ENCODE measurements at places on chromosomes 1 and 21.

GRCh38 chr1:158103861-158104522 lies 76.7 kb upstream of the CD1D start:
- no peak for DNase-seq

GRCh38 chr1:81174811-81175476 lies 625.8 kb upstream of the ADGRL2 start:
- no peak for DNase-seq

GRCh38 chr1:19014765-19015164 lies 58.3 kb upstream of the IFFO2 start:
- DNase-seq: no peak

DNA sequence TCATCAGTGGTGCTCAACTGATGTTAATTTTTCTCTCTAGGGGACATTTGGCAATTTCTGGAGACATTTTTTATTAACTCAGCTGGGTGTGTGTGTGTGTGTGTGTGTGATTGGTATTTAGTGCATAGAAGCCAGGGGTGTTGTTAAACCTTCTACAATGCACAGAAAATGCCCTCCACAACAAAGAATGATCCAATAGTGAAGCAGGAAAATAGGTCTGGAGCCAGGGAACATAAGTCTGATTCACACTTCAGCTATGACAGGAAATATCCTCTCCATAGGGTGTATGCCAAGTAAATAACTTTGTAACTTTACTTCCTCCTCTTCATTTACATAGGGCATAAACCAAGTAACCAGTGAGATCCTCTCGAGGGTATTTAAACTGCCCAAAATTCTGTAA lies 25.1 kb upstream of the TMEM61 start:
- no peak for DNase-seq

DNA sequence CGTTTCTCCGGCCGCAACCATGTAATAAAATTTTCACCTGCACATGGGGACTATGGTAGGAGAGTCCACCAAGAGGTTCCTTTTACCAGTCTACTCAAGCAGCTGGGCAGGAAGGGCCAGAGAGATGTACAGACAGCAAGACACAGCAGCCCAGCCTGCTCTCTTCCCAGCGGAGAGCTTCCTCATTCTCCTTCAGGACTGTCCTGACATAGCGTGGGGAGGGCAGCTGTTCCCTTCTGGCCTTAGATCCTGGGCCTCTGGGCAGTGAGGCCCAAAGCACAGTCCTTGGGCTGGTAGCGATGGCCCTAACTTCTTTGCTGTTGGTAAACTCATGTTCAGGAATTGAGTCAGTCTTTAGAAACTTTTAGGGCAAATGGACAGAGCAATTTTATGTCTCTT lies 89.1 kb downstream of the BCAR3 start:
- no peak for DNase-seq

GRCh38 chr1:248046536-248046935 lies at the start of gene OR2L3:
Gene OR2L3, plus strand, starts transcription at chr1:248046836. Its CDS starts 13,846 bp downstream, at chr1:248060682.
- DNase-seq: no peak

DNA sequence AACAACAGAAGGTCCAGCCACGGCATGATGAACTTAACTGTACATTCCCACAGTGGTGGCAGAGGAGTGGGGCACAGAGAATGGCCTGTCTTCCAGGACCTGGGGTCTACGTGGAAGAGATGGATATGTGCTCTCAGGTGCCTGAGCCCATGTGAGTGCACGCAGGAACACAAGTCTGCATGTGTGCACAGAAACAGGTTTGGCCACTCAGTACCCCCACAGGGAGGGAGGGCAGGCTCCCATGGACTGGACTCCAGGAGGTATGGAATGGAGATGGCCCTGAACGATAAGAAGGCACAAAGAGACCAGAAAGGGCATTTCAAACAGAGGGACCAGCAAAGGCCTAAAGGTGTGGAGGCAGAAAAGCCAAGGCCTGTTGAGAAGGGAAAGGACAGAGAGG lies 10.8 kb downstream of the COL9A2 start:
- DNase-seq: no peak

DNA sequence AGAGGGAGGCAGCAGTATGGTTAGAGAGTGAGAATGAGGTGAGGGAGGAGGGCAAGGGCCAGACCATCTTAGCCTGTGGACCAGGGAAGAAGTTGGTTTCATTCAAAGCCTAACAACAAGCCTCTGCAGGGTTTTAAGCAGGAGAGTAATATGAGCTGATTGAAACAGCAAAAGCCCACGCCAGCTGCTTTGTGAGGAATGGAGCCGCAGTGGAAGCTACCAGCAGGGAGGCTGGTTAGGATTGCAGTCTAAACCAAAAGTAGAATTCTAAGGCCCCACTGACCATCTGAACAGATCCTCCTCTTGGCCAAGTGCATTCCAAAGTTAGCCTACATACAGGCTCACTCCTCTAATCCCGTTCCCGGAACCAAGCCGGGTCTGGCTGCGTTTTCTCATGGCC lies 44.8 kb downstream of the OLFML3 start:
- DNase-seq: no peak

DNA sequence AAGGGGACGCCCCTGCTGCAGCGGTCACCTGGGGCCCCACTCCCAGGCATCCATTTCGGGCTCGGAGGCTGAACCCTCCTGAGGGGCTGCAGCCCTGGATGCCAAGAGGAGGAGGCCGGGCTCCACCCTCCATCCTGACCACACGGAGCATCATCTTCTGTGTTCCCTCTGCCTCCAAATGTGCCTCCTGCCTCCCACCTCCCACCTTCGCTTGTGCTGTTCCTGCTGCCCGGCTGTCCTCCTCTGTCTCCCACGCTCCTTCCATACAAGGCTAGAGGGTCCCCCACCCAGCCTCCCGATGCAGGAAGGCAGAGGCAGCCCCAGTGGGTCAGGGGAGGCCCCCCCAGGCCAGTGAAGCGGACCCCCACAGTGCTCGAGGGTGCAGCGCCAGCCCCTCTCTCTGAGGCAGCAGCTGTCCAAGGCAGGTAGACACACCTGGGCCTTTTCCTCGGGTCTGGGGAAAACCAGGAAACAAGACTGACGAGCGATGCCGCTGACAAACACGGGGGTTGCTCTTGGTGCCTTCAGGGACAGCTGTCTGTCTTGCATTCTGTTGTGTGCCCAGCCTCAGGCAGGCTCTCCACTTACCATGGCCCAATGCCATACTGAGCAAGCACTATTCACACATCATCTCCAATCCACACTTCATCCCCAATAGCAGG lies 16.8 kb upstream of the PLEKHG5 start:
- DNase-seq: no peak

GRCh38 chr1:86956221-86956620 lies 41.8 kb downstream of the HS2ST1 start:
- no peak for DNase-seq

- no peak for DNase-seq
These were observed 2.8 kb upstream of the KCNA3 start for GRCh38 chr1:110677526-110677925.

DNA sequence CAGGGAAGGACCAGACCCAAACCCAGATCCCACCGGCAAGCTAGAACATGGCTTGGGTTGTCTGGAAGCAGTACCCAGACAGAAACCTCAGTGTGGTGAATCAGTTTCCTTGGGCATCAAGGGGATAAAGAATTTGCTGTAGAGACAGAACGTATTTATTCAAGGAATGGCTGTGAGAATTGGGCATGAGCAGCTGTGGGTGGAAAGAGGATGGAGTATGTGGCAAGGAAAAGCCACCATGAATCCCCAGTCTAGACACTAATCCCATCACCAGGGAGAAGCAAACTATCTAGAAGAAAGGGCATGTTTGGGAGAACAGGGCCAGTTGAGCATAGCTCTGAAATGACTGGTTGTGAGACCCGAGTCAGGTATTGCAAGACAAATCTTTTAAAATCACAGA lies 109.2 kb downstream of the TOMM20 start:
- no peak for DNase-seq

GRCh38 chr1:170415710-170416372 lies 116.1 kb upstream of the GORAB start:
- no peak for DNase-seq

- no peak for DNase-seq
These were observed 157.5 kb upstream of the C21orf91 start for GRCh38 chr21:17976691-17977090.

GRCh38 chr1:212587888-212588510 lies 20.6 kb upstream of the ATF3 start:
- no peak for DNase-seq

DNA sequence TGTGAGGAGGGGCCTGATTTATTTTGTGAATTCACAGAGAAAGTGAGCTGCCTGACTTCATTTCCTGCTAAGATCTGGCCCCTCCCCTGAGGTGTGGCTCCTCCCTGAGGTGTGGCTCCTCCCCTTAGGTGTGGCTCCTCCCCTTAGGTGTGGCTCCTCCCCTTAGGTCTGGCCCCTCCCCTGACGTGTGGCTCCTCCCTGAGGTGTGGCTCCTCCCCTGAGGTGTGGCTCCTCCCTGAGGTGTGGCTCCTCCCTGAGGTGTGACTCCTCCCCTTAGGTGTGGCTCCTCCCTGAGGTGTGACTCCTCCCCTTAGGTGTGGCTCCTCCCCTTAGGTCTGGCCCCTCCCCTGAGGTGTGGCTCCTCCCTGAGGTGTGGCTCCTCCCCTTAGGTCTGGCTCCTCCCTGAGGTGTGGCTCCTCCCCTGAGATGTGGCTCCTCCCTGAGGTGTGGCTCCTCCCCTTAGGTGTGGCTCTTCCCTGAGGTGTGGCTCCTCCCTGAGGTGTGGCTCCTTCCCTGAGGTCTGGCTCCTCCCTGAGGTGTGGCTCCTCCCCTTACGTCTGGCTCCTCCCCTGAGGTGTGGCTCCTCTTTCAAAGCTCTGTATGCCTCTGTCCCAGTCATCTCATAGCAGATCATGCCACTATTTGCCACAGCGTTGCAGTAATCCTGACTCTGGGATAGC lies 26.9 kb upstream of the LRRC3 start:
- DNase-seq: no peak

GRCh38 chr1:46767649-46768282 lies 31.1 kb upstream of the CYP4B1 start:
- DNase-seq: no peak

DNA sequence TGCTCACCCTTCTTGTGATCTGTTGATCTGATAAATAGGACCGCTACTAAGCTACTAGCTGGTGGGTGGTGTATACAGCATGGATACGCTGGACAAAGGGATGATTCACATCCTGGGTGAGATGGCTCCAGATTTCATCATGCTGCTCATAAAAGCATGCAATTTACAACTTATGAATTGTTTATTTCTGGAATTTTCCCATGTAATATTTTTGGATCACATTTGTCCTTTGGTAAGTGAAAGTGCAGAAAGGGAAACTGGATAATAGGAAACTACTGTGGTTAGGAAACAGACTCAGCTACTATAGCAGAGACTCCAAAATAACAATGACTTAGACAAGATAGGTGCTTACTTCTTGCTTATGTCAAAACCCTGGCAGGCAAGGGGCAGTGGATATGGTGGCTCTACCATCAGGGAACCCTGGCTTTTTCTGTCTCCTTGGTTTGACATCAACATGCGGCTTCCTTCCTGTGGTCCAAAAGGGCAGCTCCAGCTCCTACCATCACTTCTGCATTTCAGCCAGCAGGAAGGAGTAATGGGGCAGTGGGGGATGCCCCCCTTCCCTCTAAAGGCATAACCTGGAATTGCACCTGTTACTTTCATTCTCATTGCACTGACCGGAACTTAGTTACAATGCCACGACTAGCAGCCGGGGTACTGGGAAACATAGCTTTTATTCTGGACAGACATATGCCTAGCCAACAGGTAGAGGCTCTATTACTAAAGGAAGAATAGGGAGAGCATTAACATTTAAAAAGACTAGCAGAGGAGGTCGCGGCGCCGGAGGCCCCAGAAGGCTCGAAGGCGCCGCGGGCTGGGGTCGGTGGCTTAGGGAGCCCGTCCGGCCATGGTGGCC lies 13.8 kb upstream of the AK2 start:
- no peak for DNase-seq

DNA sequence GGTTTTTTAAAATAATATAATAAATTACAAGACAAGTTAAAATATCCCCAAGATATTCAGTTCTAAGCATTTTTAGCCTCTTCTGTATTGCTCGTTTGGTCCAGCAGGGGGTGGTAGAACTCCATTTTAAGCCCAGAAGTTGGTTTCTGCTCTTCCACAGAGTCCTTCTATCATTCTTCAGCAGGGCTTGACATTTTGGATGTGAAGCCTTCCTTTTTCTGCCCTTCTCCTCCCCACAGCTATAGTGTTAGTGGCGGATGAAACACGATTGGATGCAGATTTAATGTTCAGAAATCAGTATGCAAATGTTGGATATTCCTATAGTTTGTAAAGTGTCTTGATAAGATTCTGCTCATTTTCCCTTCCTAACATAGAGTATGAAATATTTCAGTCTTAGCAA lies 1.4 kb downstream of the NCAM2 start:
- peak; percentile 35 for DNase-seq

- no peak for DNase-seq
These were observed 832 bp downstream of the MRPL20 start for GRCh38 chr1:1406101-1406820.

GRCh38 chr21:38796424-38796823 lies 9.3 kb upstream of the ETS2 start:
- no peak for DNase-seq

DNA sequence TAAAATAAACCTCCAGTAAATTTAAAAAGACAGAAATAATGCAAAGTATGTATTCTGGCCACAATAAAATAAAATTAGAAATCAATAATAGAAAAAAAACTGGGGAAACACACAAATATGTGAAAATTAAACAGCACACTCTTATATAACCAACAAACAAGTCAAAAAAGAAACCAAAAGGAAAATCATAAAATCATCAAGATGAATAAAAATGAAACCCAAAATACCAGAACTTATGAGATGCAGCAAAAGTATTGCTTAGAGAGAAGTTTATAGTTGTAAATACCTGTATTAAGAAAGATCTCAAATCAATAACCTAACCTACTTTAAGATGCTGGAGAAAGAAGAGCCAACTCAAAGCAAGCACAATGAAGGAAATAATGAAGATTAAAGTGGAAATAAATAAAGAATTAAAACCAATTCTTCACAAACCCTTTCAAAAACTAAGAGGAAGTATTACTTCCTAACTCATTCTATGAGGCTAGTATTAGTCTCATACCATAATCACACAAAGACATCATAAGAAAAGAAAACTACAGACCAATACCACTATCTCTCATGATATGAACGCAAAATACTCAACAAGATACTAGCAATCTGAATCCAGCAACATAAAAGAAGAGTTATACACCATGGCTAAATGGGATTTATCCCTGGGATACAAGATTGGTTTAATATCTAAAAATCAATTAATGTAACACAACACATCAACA lies 6.4 kb upstream of the KRTAP10-3 start:
- DNase-seq: no peak

DNA sequence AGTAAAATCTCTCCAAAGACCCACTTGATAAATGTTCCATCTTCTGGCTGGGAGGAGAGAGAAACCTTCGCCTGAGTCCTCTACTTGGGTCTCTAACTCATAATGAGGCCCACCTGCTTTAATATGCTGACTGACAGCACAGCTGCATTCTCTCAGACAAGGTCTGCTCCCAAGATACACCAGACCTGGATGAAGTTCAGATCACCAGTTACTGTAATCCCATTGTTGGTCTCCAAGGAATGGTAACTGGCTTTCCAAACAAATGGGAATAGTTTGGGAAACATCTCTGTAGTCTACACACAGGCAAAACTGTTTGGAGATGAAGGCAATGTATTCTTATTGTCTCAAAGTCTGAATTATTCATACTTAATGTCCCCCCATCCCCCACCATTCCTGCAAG lies 27.9 kb upstream of the COL24A1 start:
- no peak for DNase-seq
